ENCODE measurements at places on chromosomes 1 and 21. TPM values are rescaled to one million over a fixed set of nuclear protein-coding genes. Genes with fewer than 3 reads are reported as not detected.

- DNase-seq = peak; percentile 75
These were observed 6.7 kb upstream of the RNASEL start for GRCh38 chr1:182595641-182596240.

DNA sequence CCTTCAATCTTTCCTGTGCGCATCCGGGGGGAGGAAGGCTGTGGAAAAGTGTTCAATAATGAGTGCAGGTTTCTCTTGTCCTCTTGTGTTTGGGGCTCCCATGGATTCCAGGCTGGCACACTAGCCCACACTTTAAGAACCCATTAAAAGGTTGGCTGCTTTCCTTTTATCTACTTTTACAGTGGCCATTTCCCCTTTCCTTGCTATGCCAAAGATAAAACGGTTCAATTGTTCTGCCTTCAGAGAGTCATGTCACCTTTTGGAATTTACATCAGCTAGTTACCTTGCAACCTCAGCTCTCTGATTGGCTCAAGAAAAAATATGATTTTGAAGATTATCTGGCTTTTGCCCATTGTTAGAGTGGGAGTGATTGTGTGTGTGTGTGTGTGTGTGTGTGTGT lies 182.3 kb downstream of the SDCCAG8 start:
- no peak for DNase-seq

DNA sequence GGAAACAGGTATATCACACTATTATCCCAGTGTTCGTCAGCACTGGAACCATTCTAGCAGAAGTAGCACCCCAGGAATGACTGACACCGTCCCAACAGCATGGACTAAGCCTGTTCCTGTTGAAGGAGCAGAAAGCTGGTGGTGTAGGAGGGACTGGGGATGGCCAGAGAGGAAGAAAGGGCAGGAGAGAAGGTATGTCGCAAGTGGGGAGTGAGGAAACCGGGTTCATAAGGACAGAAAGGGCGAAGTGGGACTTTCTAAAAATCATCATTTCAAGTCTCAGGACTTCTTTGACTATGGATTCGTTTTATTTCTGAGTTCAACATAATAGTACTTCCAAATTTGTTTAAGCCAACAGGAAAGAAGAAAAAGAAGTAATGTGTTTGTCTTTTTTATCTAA lies 19.7 kb upstream of the MX1 start:
- no peak for DNase-seq

- DNase-seq = peak; percentile 35
These were observed 3.6 kb upstream of the VWA1 start for GRCh38 chr1:1431845-1432273.

CD1C gene
- not detected for total RNA-seq

TRAF3IP3 gene
- not detected for total RNA-seq

RAB42 gene
- total RNA-seq = not detected

Measured in A172 (cell line).